ENCODE measurements at places on chromosomes 1 and 21.
A peak's percentile ranks its signal among the peaks of the same experiment; 100 is the strongest.

DNA sequence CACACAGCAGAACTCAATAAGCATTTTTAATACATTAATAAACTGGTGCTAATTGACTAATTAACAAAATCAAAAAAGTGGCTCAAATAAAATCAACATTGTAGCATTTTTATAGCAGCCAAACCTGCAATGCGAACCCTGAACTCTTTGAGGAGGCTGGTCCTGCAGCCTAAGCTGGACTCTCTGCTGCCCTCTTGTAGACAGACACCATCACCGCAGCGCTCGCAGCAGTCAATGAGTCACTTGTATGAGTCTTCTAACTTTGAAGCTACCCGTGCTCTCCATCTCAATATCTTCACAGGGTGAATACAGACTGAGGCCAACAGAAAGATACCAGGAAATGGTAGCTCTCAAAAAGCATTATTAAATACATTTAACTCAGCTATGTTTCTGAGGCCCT is 9.7 kb upstream of the KRTAP7-1 start:
- peak; percentile 50 for DNase-seq
- H3K36me3 ChIP-seq, result no peaks in the 10 kb centered on the region
- H3K4me3 ChIP-seq, result no peak overlapping the region
- H3K27me3 ChIP-seq, result no peaks in the 10 kb centered on the region
- H3K4me1 ChIP-seq, result no peaks in the 10 kb centered on the region

- no peak overlapping the region for H3K27ac ChIP-seq
- H3K4me1 ChIP-seq, result no peaks in the 10 kb centered on the region
- no peak overlapping the region for H3K4me3 ChIP-seq
- DNase-seq, result no peak
These were observed 117.4 kb upstream of the PAXBP1 start for GRCh38 chr21:32888971-32889370.

GRCh38 chr21:33293136-33293535 is 27.0 kb downstream of the IL10RB start:
- no peaks in the 10 kb centered on the region for H3K27me3 ChIP-seq
- H3K36me3 ChIP-seq, result no peaks in the 10 kb centered on the region
- no peak for DNase-seq

DNA sequence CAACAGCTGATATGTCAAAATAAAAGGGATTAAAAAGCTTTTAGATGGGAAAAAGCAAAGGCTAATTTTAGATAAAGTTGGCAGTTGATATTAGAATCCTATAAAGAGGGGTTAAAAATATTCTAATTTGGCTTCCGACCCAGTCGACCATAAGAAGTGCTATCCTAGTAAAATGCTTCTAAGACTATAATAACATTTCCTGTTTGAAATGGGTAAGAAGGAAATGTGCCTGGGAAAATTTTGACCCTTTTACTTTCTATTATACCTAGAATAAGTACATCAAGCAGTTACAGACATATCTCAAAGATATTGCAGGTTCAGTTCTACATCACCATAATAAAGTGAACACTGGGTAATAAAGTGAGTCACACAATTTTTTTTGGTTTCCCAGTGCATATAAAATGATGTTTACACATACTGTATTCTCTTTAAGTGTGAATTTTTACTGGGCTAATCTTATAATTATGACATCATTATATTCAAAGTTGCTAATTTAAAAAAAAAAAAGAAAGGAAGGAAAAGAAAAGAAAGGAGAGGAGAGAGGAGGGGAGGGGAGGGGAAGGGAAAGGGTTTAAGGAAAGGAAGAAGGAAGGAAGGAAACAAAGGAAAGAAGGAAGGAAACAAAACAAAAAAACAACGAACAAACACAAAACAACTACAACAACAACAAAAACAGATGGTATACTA is 308.2 kb upstream of the NR5A2 start:
- H3K36me3 ChIP-seq, result no peaks in the 10 kb centered on the region
- no peaks in the 10 kb centered on the region for H3K4me1 ChIP-seq
- H3K27ac ChIP-seq, result no peak overlapping the region

DNA sequence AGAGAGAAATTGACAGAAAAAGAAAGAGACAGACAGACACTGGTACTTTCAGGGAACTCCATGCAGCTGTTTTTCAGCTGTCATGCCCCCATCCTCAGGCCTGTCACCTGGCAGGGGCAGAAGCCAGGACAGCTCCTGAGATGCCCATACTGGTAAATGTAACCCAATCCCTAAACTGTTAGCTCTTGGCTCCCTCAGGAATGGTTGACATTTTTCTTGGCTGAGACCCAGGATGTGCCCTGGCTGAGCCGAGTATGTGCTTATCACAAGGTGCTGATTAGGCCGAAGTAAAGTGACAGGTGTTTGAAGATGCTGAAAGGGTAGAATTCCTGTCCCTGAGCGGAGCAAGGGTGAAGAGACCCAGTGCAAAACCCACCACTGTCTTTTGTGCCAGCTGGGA is 50.7 kb downstream of the PGM1 start:
- H3K27me3 ChIP-seq, result no peaks in the 10 kb centered on the region
- DNase-seq, result peak; percentile 73
- H3K4me1 ChIP-seq, result peaks cover 68% of the 10 kb centered on the region
- peak overlapping the region; percentile 8 for H3K27ac ChIP-seq
- H3K4me3 ChIP-seq, result no peak overlapping the region

DNA sequence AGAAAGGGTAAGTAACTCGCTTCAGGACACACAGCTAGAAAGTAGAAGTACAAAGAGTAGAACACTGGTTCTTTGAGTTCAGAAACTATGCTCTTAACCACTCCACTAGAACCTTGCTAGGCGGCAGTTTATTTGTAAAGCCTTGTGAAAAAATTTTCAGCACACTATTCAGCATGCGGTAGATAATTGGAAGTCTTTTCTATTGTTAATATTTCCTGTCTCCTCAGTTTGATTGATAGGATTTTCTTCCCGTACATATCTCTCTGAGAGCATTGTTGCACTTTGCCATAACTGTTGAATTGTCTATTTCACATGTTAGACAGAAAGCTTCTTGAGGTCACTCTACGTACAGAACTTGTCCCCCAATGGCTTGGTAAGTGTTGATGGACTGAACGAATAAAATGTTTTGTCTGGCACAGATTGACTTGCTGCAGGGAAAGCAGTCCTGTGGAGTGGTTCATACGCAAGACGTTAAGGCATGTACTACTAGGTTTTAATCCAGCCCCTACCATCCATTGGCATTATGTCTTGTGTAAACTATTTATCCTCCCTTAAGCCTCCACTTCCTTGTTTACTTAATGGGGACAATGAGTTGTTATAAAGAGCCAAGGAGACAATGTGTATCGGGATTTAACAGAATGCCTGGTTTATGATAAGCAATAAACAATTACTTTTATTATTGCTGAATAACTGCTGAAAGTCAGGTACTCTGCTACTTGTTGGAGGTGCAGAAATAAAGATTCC is 35.8 kb downstream of the C1orf21 start:
- no peaks in the 10 kb centered on the region for H3K36me3 ChIP-seq
- H3K27me3 ChIP-seq, result no peaks in the 10 kb centered on the region
- H3K4me1 ChIP-seq, result no peaks in the 10 kb centered on the region

- no peak overlapping the region for H3K27ac ChIP-seq
- H3K4me1 ChIP-seq, result peaks cover 49% of the 10 kb centered on the region
- no peak for DNase-seq
These were observed 74.1 kb downstream of the GALNT2 start for GRCh38 chr1:230141021-230141648.

DNA sequence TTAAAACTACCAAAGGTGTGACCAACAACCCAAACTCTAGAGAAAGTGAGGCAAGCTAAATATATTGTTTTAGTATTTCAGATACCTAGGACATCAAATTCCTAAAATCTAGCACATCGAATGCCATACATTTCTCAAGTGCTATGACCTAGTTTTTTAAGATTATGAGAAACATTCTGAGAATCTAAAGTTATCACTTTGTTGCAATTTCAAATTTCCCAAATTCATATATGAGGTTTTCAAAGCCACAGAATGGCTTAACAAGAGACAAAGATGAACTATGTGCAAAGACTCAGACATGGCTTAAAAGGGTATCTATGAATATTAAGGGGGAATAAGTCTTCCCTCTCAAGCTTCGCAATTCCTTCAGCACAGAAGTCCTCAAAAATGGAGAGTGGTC is 6.8 kb downstream of the SCYL3 start:
- H3K4me3 ChIP-seq, result no peak overlapping the region
- no peak overlapping the region for H3K27ac ChIP-seq
- no peaks in the 10 kb centered on the region for H3K27me3 ChIP-seq
- no peaks in the 10 kb centered on the region for H3K36me3 ChIP-seq
- peaks cover 33% of the 10 kb centered on the region for H3K4me1 ChIP-seq

DNA sequence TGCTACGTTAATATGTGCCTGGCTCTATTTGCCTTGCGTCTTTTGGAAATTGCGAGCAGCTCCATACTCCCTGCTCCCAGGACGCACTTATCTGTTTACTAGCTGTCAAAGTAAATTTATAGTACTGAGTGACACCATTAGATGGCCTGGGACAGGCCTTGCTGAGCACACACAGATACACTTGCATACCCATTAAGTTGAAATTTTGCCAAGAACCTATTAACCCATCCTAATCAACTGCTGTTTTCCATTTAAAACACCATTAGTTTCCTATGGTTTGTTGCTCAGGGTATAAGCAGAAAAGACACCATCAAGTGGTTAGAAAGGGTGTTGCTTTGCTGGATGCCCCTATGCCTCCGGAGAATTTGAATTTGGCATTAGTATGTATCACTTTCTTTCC is 187.3 kb downstream of the SLC44A5 start:
- H3K4me1 ChIP-seq, result no peaks in the 10 kb centered on the region
- no peak overlapping the region for H3K4me3 ChIP-seq
- H3K36me3 ChIP-seq, result no peaks in the 10 kb centered on the region

- no peak overlapping the region for H3K4me3 ChIP-seq
- no peaks in the 10 kb centered on the region for H3K27me3 ChIP-seq
- no peaks in the 10 kb centered on the region for H3K4me1 ChIP-seq
- H3K36me3 ChIP-seq, result no peaks in the 10 kb centered on the region
- DNase-seq, result no peak
These were observed 4.0 kb upstream of the FTCD start for GRCh38 chr21:46159390-46159789.

- H3K4me1 ChIP-seq, result no peaks in the 10 kb centered on the region
- H3K27ac ChIP-seq, result no peak overlapping the region
- no peaks in the 10 kb centered on the region for H3K27me3 ChIP-seq
- DNase-seq, result no peak
- no peak overlapping the region for H3K4me3 ChIP-seq
- no peaks in the 10 kb centered on the region for H3K36me3 ChIP-seq
These were observed 98.1 kb downstream of the NEGR1 start for GRCh38 chr1:72184099-72184701.

DNA sequence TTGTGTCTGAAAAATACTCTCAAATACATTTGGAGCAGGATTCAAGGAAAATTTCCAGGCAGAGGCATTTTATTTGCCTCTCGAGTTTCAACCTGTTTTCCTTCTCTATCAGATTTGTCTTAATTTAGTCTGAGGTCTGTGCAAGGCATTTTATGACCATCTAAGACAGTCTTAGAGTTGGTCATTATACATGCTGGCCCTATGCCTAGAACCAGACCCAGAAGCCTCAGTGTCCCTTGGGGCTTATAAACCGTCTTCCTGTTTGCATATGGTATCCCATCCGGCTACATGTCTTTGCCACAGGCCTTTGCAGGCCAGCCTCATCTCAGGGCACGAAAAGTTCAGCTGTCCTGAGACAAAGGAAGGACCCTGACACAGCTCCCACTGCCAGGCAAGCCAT is 346.1 kb downstream of the SIPA1L2 start:
- H3K36me3 ChIP-seq, result no peaks in the 10 kb centered on the region
- H3K4me1 ChIP-seq, result no peaks in the 10 kb centered on the region
- no peaks in the 10 kb centered on the region for H3K27me3 ChIP-seq
- H3K4me3 ChIP-seq, result no peak overlapping the region
- DNase-seq, result no peak

GRCh38 chr1:8913457-8913856 is 32.2 kb upstream of the CA6 start:
- H3K27me3 ChIP-seq, result no peaks in the 10 kb centered on the region
- H3K4me1 ChIP-seq, result no peaks in the 10 kb centered on the region
- H3K36me3 ChIP-seq, result no peaks in the 10 kb centered on the region

- H3K27me3 ChIP-seq, result no peaks in the 10 kb centered on the region
- H3K4me1 ChIP-seq, result no peaks in the 10 kb centered on the region
- no peak overlapping the region for H3K4me3 ChIP-seq
- H3K36me3 ChIP-seq, result no peaks in the 10 kb centered on the region
- no peak for DNase-seq
- H3K27ac ChIP-seq, result no peak overlapping the region
These were observed 99.6 kb downstream of the GABPA start for GRCh38 chr21:25834381-25834780.

GRCh38 chr1:196774603-196775002 is at the start of gene CFHR3:
Gene CFHR3, plus strand, starts transcription at chr1:196774840. Its CDS starts 47 bp downstream, at chr1:196774887.
- no peak for DNase-seq
- no peak within 1 kb of the TSS for H3K4me3 ChIP-seq
- no peaks in the 10 kb centered on the region for H3K4me1 ChIP-seq
- H3K27ac ChIP-seq, result no peak within 1 kb of the TSS
- H3K36me3 ChIP-seq, result no peaks in the 10 kb centered on the region
- H3K27me3 ChIP-seq, result no peaks in the 10 kb centered on the region

GRCh38 chr1:245687152-245687635 is 532.4 kb downstream of the KIF26B start:
- no peaks in the 10 kb centered on the region for H3K36me3 ChIP-seq
- no peaks in the 10 kb centered on the region for H3K27me3 ChIP-seq
- no peak for DNase-seq
- no peak overlapping the region for H3K27ac ChIP-seq

GRCh38 chr21:41407541-41408460 is 18.2 kb upstream of the MX1 start:
- no peaks in the 10 kb centered on the region for H3K27me3 ChIP-seq
- H3K36me3 ChIP-seq, result no peaks in the 10 kb centered on the region
- no peak overlapping the region for H3K27ac ChIP-seq
- DNase-seq, result no peak

DNA sequence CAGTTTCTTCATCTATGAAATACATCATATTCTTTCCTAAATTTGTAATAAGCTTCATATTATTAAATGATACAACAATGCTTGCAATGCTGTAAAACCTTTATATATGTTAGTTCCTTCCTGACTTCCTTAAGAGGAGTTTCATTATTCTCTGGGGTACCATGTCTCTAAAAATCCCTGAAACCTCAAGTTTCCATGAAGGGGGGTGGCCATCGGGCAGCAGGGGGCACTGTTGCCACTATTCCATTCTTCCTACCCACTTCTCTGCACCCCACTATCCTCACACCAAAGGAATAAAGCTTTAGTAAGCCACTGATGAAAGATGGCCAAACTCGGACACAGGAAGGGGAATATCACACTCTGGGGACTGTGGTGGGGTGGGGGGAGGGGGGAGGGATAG is 9.0 kb upstream of the DMRTB1 start:
- no peak overlapping the region for H3K4me3 ChIP-seq
- no peak for DNase-seq
- H3K4me1 ChIP-seq, result no peaks in the 10 kb centered on the region
- no peak overlapping the region for H3K27ac ChIP-seq

GRCh38 chr1:47788761-47789160 is 208.4 kb downstream of the TRABD2B start:
- H3K27ac ChIP-seq, result no peak overlapping the region
- H3K4me3 ChIP-seq, result no peak overlapping the region
- no peaks in the 10 kb centered on the region for H3K36me3 ChIP-seq
- no peaks in the 10 kb centered on the region for H3K27me3 ChIP-seq

- no peaks in the 10 kb centered on the region for H3K27me3 ChIP-seq
- no peaks in the 10 kb centered on the region for H3K36me3 ChIP-seq
- no peak for DNase-seq
- peak overlapping the region; percentile 51 for H3K4me3 ChIP-seq
- H3K4me1 ChIP-seq, result peaks cover 7% of the 10 kb centered on the region
- H3K27ac ChIP-seq, result no peak overlapping the region
These were observed 1.6 kb downstream of the CASZ1 start for GRCh38 chr1:10794724-10795275.

- H3K27ac ChIP-seq, result peak overlapping the region; percentile 13
- H3K27me3 ChIP-seq, result no peaks in the 10 kb centered on the region
- H3K4me3 ChIP-seq, result no peak overlapping the region
- no peak for DNase-seq
- no peaks in the 10 kb centered on the region for H3K36me3 ChIP-seq
- no peaks in the 10 kb centered on the region for H3K4me1 ChIP-seq
These were observed 89.0 kb upstream of the HMCN1 start for GRCh38 chr1:185645162-185645640.
